ENCODE measurements at places on chromosomes 13 and 19. TPM values are rescaled to one million over a fixed set of nuclear protein-coding genes. Genes with fewer than 3 reads are reported as not detected.

The CYP4F2 gene
- not detected for total RNA-seq

The QPCTL gene
- 4.6 TPM for total RNA-seq

The TNNI3 gene
- not detected for total RNA-seq

The ZNF536 gene
- 1.5 TPM for total RNA-seq

The NECTIN2 gene
- total RNA-seq = 84.3 TPM

The FAM216B gene
- not detected for total RNA-seq

The PROZ gene
- not detected for total RNA-seq

The CLDND2 gene
- total RNA-seq = not detected

The F7 gene
- not detected for total RNA-seq

The SLC5A5 gene
- total RNA-seq = not detected

The IRGC gene
- total RNA-seq = not detected

The GNA15 gene
- total RNA-seq = 14.0 TPM

The IGFL2 gene
- 0.54 TPM for total RNA-seq

The CGB8 gene
- total RNA-seq = not detected

The VSIG10L gene
- 0.54 TPM for total RNA-seq

The PSG5 gene
- not detected for total RNA-seq

The MATK gene
- 6.4 TPM for total RNA-seq

The KLC3 gene
- not detected for total RNA-seq

The AP1M2 gene
- 2.3 TPM for total RNA-seq

The C19orf67 gene
- not detected for total RNA-seq

The PRR19 gene
- not detected for total RNA-seq

The FGF9 gene
- total RNA-seq = 0.27 TPM

The FBXO27 gene
- total RNA-seq = 37.6 TPM

The CEACAM6 gene
- total RNA-seq = not detected

The OR7D2 gene
- not detected for total RNA-seq

The HIF3A gene
- total RNA-seq = 189 TPM

The C19orf85 gene
- not detected for total RNA-seq

The TBXA2R gene
- total RNA-seq = 39.1 TPM

The FFAR2 gene
- 0.92 TPM for total RNA-seq

The CNN2 gene
- total RNA-seq = 193 TPM

The ZNF554 gene
- 2.8 TPM for total RNA-seq

The PINLYP gene
- total RNA-seq = 6.6 TPM

The KIR2DL1 gene
- not detected for total RNA-seq

The CD22 gene
- 1.4 TPM for total RNA-seq

The PVR gene
- 59.7 TPM for total RNA-seq

The LGI4 gene
- 17.4 TPM for total RNA-seq

The ELSPBP1 gene
- total RNA-seq = not detected

The PALM gene
- 28.4 TPM for total RNA-seq

The DKKL1 gene
- total RNA-seq = not detected

The CEACAM18 gene
- not detected for total RNA-seq

The GYS1 gene
- 44.4 TPM for total RNA-seq

The CEBPA gene
- total RNA-seq = 4.9 TPM

The EEF1AKMT1 gene
- 12.7 TPM for total RNA-seq

The CHST8 gene
- not detected for total RNA-seq

The PLEKHG2 gene
- total RNA-seq = 76.0 TPM

The ZNF528 gene
- total RNA-seq = 31.7 TPM

The ZNF814 gene
- total RNA-seq = 10.9 TPM

The CCDC8 gene
- 23.0 TPM for total RNA-seq

The ICAM4 gene
- 0.95 TPM for total RNA-seq

All from thoracic aorta (tissue), 2 donors.